SK-N-SH (cell line): ENCODE measurements at places on chromosomes 11 and 22.

DNA sequence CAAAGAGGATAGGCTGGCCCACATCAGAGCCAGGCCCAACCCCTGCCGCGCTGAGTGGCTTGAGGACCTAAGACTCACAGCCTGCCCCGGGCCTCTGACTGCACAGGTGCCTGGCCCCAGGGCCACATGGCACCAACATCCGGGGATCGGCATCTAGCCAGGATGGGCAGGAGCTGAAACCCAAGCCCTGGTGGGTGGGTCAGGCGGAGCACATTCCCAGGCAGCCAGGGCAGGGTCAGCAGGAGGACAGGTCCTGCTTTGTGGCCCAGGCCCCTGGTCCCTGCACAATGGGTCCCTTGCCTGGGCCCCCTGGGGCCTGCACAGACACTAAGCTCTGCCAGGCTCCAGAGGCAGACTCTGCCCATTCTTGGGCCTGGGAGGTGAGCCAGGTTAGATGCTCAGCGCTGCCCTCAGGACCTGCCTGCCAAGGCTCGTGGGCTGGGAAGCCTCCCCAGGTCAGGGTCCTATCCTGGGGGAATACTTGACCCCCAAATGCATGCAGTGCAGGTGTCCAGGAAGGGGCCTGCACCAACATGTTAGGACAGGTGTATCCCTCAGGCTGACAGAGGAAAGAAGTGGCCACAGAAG lies 33.5 kb downstream of the ARVCF start:
- no peak for DNase-seq

GRCh38 chr11:113286509-113287497 lies 27.6 kb upstream of the TTC12 start:
- DNase-seq: no peak

DNA sequence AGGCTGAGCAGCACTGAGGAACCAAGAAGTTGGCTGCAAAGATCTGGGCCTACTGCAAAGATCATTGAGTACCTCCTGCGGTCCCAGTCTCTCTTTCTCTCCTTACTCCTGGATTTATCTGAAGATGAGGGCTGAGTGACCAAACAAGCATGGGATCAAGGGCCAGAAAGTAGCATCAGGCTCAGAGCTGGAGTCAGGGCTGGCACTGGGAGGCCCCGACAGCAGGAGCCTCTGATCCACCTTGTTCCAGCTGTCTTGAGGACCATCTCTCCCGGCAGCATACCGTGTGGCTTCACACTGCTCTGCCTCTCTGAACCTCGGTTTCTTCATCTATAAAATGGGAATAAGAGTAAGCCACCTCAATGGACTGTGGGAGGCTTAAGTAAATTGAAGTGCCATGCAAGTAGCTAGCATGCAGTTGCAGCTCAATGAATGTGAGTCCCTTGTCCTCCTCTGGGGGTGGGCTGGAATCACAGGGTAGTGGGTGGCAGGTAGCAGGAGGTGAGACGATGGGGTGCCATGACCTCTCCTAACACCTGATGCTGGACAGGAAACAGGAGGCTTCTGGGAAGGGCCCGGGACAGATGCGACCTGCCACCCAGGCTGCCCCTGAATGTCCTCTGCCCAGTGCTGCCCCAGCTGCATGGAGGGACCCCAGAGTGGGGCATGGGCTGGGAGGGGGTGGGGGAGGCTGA lies 52.5 kb upstream of the PRDM11 start:
- no peak for DNase-seq

GRCh38 chr22:36333644-36334043 lies 54.1 kb downstream of the MYH9 start:
- no peak for DNase-seq

DNA sequence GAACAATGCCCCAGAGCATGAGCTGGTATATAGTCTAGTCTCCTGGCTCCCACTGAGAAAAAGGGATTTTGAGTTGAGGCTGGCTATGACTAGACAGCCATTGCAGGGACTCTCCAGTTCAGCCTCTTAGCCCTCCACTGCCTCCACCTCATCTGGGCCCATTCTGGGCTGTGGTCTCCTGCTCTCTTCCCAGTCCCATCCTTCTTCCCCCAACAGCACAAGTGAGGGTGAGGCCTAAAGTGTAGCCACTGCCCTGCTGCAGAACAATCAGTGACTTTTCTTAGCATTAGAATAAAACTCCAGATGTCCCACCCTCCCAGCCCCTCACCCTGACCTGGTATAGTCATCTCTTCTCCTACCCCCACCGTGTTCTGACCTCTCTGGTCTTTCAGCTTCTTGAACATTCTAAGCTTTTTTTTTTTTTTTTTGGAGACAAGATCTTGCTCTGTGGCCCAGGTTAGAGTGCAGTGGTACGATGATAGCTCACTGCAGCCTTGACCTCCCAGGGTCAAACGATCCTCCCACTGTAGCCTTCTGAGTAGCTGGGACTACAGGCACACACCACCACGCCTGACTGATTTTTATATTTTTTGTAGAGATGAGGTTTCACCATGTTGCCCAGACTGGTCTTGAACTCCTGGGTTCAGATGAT lies 4.3 kb downstream of the MED15 start:
- DNase-seq: no peak

DNA sequence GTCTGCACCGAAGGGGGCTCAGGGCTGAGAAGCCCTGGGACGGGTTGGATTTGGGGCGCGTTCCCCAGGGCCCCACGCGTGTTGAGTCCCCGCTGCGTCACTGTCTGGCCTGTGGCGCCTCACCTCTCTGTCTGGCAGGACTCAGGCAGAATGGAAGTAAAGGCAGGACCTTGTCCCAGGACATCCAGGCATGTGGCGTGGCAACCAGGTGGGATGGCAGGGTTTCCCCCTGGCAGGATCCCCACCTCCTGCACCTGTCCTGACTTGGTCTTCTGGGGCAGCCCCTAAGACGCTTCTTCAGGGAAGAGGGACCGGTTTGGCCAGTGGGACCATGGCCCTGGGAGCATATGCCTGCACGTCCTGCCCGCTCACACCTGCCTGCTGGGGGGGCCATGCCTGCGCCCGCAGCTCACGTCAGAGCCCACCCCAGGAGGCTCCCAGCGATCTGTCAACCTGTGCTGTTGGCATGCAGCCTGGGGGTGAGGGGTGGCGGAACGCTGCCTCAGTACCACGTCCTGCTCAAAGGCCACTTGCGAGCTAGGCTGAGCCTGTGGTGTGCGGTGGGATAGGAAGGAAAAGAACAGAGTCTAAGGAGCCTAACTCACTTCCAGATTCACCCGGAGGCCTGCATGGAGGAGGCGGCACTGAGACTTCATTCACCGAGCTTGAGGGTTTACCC lies 72.7 kb downstream of the KCNQ1 start:
- DNase-seq: peak; percentile 26

GRCh38 chr11:19853016-19853415 lies 140.4 kb downstream of the NAV2 start:
- DNase-seq: no peak

DNA sequence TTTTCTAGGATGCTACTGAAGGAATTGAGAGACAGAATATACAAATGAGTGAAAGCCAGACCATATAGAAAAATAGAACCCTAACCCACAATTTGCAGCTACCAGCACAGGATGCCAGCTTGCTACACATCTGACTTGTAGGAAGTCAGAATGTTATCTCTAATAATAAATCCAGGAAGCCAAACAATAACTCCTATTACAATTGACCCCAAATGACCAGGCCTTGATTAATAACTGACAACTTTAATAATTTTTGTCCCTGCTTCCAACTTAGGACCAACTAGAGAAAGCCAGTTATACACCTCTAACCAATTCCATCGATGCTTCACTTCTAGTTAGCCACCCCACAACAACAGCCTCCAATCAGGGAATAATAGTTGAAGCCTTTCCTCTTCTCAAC lies 193.4 kb downstream of the CASP12 start:
- DNase-seq: no peak

- no peak for DNase-seq
Observed at GRCh38 chr22:32676191-32676590, 125.3 kb upstream of the TIMP3 start.

- DNase-seq: no peak
Observed at GRCh38 chr11:123548774-123549173, 105.7 kb downstream of the SCN3B start.

DNA sequence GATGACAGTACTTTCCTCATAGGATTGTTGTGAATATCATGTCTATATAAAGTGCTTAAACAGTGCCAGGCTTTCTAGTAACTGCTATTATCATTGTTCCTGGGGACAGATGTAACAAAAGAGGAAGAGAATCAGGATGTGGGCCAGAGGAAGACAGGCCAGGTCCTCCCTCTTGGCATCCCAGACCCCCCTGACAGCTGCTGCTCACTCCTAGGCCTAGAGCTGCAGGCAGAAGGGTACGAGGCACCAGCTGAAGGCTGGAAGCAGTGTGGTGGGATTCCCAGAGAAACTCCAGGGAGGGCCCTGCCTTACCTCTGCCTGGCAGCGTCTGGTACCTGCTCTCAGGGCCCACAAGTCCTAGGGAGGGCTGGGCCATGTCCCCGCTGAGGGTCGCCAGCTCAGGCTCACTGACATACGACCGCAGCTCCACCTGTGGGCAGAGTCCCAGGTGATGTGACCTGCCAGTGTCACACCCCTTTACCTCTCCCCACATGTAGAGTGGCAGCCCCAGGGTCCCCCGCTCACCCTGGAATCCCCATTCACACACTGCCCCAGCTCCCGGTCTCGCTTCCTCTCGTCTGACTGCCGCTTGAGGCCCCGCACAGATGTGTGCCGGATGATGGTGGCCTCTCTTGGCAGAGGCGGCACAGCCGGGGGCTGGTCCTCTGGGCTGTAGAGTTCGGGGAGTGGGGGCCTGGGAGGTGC lies 52.2 kb downstream of the C11orf58 start:
- no peak for DNase-seq

- DNase-seq: no peak
Observed at GRCh38 chr11:75689863-75690609, 21.2 kb upstream of the MAP6 start.

DNA sequence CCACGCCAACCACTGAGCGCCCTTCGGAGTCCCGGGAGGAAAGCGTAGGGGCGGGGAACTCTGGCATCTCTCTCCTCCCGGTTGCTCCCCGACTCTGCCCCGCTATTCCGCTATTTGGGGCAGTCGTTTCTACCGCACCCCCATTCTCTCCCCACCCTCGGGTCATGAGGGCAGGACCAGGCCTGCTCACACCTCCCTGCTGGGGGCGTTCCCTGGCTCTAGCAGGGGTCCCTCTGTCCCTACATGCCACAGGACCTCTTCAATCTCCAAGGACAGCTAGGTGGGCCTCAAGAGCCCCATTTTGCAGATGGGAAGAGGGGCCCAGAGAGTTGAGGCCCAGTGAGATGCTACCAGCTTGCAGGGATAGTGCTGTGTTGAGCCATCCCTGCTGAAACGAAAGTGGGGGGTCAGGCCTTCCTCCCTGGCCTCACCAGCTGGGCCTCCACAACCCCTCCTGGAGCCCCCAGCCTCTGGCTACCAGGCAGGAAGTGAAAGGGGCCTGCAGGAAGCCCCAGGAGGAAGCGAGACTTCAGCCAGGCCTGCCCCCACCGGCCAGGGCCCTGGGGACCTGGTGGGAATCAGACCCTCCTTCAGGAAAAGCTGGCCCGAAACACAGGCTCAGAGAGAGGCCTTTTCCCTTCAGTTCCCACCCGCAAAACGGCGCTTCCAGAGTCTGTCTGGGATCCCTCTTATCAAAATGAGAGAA lies 5.5 kb upstream of the SHISA8 start:
- no peak for DNase-seq

- DNase-seq: no peak
Observed at GRCh38 chr11:87600938-87601337, 563.2 kb downstream of the TMEM135 start.

GRCh38 chr11:3245071-3245470 lies 12.9 kb upstream of the MRGPRE start:
- DNase-seq: no peak

DNA sequence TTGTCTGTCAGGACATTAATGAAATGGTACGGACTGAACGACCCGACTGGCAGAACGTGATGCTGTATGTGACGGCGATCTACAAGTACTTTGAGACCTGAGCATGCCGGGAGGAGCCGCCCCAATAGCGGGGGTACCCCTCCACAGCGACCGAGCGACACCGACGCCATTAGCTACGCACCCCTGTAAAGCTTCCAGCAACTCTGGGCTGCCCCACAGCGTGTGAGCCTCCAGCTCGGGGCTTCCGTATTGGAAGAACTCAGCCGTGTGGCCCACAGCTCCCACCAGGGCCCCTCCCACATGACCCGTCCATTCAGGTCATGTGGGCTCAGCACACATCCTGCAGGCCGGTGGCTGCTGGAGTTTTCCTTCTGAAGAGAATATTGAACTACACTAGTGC lies 12.9 kb upstream of the ADORA2A start:
- DNase-seq: peak; percentile 24

- DNase-seq: no peak
Observed at GRCh38 chr11:70423523-70424505, 25.5 kb downstream of the CTTN start.

DNA sequence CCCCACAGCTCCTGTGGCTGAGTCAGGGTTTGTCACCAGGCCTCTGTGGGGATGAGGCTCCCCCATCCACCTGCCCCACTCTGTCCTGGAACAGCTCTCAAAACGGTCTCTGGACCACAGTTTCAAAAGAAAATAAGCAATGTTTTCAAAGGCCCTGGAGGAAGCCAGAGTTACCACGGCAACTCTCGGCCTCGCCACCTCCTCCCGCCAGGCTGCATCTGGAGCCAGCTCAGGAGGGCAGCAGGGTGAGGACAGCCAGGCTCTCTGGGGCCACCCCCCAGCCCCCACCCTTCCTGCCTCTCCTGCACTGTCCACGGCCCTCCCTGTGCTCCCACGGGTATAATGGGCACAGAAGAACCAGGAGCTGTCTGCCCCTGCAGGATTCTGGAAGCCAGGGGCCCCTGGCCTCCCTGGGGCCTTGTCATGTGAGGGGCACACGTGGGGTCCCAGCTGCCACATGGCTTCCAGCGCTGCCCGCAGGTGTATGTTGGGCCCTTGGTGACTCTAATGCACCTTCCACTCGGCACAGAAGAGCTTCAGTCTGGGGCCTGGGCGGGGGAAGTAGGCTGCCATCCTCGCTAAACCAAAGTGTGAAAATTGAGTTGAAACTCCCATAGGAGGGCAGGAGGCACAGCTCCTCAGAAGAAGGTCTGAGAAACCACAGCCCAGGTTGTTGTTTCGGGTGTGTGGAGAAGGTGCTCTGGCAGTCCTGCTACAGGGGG lies 10.3 kb downstream of the CD81 start:
- DNase-seq: peak; percentile 83

GRCh38 chr11:76376746-76377558 lies 4.0 kb downstream of the THAP12 start:
- no peak for DNase-seq
